CD4-positive, alpha-beta T cell (primary cell): ENCODE measurements at places on chromosomes 4 and X. TPM values are rescaled to one million over a fixed set of nuclear protein-coding genes. Genes with fewer than 3 reads are reported as not detected.

DNA sequence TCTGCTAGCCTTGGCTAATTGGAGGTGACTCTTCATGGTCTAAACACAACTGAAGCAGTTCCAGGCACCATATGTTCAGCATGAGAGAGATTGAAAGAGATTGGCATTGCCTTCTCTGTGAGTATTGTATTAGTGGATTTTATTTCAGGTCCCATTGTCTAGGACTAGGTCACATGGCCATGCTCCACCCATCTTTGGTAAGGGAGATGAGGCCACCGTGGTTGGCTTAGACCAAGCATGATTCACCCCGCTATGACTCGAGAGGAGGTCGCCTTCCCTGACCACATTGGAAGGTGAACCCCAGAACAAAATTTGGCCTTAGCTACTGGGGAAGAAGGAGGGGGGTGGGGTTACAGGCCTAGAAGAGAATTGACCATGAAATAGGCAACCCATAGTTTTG is 109.9 kb upstream of the BCOR start:
- no peak overlapping the region for H3K4me3 ChIP-seq
- H3K4me1 ChIP-seq: peaks cover 11% of the 10 kb centered on the region
- no peak for DNase-seq
- no peaks in the 10 kb centered on the region for H3K36me3 ChIP-seq
- no peaks in the 10 kb centered on the region for H3K27me3 ChIP-seq
- no peak overlapping the region for H3K27ac ChIP-seq

Gene RNF150
- not detected for total RNA-seq

- H3K4me1 ChIP-seq: no peaks in the 10 kb centered on the region
- no peaks in the 10 kb centered on the region for H3K27me3 ChIP-seq
- H3K27ac ChIP-seq: no peak overlapping the region
- no peak overlapping the region for H3K4me3 ChIP-seq
- DNase-seq: no peak
These were observed 13.4 kb upstream of the NHS start for GRCh38 chrX:17361620-17362019.

GRCh38 chrX:118448273-118448783 is 47.3 kb upstream of the DOCK11 start:
- H3K36me3 ChIP-seq: peaks cover 19% of the 10 kb centered on the region
- no peak overlapping the region for H3K27ac ChIP-seq
- H3K27me3 ChIP-seq: no peaks in the 10 kb centered on the region
- no peaks in the 10 kb centered on the region for H3K4me1 ChIP-seq
- no peak for DNase-seq
- no peak overlapping the region for H3K4me3 ChIP-seq

DNA sequence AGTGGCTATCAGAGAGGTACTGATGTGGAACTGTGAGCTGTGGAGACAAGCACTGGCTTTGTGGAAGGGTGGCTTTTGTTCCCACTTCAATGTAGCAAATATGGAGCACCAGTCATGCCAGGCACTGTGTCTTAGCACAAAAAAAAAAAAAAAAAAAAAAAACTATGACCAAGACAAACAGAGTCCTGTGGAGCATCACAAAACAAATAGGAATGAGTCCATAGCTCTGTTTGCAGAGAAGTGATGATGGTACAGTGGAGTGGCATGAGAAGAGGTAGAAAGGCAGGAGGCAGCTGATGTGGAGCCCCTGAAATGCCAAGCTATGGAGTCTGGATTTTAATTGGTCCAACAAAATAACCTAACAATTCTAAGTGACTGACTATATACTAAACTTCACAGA is 116.9 kb downstream of the RAB28 start:
- no peaks in the 10 kb centered on the region for H3K27me3 ChIP-seq
- DNase-seq: no peak
- H3K27ac ChIP-seq: no peak overlapping the region
- H3K4me3 ChIP-seq: no peak overlapping the region
- H3K4me1 ChIP-seq: no peaks in the 10 kb centered on the region

DNA sequence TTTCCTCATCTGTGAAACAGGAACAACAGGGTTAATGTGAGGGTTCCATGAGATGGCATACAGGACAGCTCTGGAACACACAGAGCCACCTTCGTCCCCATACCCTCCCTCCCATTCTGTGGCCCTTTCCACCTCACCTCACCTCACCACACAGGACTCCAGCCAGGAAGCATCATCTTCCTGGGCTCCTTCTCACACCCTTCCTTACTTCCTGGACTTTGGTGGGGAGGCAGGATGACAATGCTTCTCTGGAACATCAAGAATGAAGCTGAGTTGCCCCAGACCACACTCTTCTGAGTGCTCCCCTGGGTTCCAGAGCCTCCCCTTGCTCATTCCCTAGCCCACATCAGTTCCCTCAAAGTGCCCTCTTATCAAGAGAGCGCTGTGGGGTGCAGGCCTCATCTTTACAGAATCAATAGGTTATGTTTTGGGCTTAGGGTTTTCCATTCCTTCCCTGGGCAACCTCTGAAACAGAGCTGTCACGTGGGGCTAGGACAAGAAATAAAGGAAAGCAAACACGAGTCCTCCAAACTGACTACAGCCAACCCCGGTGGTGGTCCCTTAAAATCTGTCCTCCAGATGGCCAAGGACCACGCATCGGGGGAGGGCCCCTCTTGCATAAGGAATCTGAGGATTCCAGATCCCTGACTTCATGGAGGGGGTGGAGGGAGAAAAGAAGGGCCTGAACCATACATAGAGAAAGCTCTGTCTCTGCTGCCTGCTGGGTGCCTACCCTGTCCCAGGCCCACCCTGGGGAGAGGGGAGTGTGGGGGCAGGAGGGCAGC is 74.4 kb upstream of the ATP6AP2 start:
- H3K4me1 ChIP-seq: no peaks in the 10 kb centered on the region
- DNase-seq: no peak
- no peaks in the 10 kb centered on the region for H3K27me3 ChIP-seq
- no peaks in the 10 kb centered on the region for H3K36me3 ChIP-seq
- no peak overlapping the region for H3K27ac ChIP-seq
- H3K4me3 ChIP-seq: no peak overlapping the region

DNA sequence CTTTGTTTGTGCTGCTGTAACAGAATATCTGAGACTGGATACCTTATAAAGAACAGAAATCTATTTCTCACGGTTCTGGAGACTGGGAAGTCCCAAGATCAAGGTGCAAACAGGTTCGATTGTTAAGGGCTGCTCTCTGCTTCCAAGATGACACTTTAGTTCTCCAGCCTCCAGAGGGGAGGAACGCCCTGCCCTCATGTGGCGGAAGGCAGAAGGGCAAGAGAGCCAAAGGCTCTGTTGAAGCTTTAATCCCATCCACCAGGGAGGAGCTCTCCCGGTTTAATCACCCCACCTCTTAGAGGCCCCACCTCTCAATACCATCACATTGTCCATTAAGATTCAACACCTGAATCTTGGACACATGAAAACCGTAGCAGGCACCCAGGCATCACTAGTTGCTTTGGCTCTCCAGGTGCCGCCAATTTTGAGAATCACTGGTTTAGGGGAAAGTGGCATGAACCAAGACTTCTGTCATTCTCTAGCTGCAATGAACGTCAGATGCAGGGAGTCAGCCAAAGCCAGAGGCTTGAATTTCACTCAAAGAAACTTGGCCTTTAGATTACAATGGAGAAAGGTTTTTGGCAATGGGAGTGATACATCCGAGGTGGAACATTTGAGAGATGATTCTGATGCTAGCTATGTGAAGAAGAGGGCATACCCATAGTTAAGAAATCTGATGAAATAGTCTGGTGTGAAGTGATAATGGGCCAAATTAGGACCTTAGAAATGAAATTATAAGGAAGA is 15.7 kb downstream of the FHL1 start:
- no peaks in the 10 kb centered on the region for H3K27me3 ChIP-seq
- no peaks in the 10 kb centered on the region for H3K36me3 ChIP-seq
- no peak overlapping the region for H3K4me3 ChIP-seq
- H3K27ac ChIP-seq: no peak overlapping the region

Gene CHIC1
- 7.2 TPM for total RNA-seq

GRCh38 chr4:61294936-61295335 is 94.8 kb downstream of the ADGRL3 start:
- no peak overlapping the region for H3K4me3 ChIP-seq
- no peaks in the 10 kb centered on the region for H3K36me3 ChIP-seq
- DNase-seq: no peak
- H3K4me1 ChIP-seq: no peaks in the 10 kb centered on the region

Gene HTR2C
- not detected for total RNA-seq

GRCh38 chr4:7323461-7323871 is 111.3 kb downstream of the PSAPL1 start:
- H3K4me3 ChIP-seq: no peak overlapping the region
- H3K4me1 ChIP-seq: no peaks in the 10 kb centered on the region
- DNase-seq: no peak

GRCh38 chr4:47065051-47065481 is 33.7 kb downstream of the GABRB1 start:
- H3K27me3 ChIP-seq: no peaks in the 10 kb centered on the region
- no peak overlapping the region for H3K4me3 ChIP-seq
- no peaks in the 10 kb centered on the region for H3K4me1 ChIP-seq
- DNase-seq: no peak
- H3K27ac ChIP-seq: no peak overlapping the region
- H3K36me3 ChIP-seq: no peaks in the 10 kb centered on the region

DNA sequence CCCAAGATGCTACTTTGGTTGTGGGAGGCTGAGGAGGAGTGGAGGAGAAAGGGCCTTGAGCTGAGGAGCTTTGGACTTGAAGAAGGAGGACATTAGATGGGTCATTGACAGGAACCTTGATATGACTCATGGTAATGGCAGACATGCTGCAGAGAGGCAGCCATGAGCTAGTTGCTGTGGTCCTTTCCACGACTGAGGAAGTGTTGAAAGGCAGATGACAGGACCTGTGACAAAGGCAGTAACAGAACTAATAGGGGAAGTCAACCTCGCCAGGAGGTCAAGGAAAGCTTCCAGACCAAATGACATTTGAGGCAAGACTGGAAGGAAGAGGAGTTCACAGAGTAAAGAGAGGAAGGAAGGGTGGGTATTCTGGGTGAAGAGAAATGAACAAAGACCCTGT is 7.6 kb upstream of the XPNPEP2 start:
- peak; percentile 35 for DNase-seq
- no peaks in the 10 kb centered on the region for H3K27me3 ChIP-seq
- no peaks in the 10 kb centered on the region for H3K36me3 ChIP-seq

Gene RHOXF1
- 0.45 TPM for total RNA-seq

- peaks cover 42% of the 10 kb centered on the region for H3K36me3 ChIP-seq
- peak overlapping the region; percentile 85 for H3K4me3 ChIP-seq
- H3K27me3 ChIP-seq: no peaks in the 10 kb centered on the region
- H3K27ac ChIP-seq: peak overlapping the region; percentile 76
- peaks cover 28% of the 10 kb centered on the region for H3K4me1 ChIP-seq
These were observed 557 bp downstream of the PIGG start for GRCh38 chr4:499567-499966.

Gene MAGEA10
- total RNA-seq: not detected

DNA sequence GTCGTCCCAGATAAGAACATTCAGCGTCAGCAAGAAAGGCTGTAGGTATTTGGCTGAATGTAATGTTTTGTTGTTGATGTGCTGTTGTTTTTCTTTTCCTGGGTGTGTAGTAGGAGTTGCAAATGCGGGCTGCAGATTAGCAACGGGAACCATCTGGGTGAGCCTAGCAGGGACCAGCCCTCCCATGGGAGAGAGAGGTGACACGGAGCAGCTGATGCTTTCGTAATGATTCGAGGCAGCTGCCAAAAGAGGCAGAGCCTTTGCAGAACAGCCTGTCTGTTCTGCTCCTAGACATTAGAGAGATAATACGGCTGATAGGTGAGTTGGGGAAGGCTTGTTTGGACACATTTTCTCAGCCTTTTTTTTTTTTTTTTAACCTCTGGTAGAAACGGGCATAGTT is 25.3 kb downstream of the ARSF start:
- H3K4me3 ChIP-seq: no peak overlapping the region
- H3K27me3 ChIP-seq: no peaks in the 10 kb centered on the region
- no peak overlapping the region for H3K27ac ChIP-seq
- no peaks in the 10 kb centered on the region for H3K36me3 ChIP-seq

- H3K4me3 ChIP-seq: peak within 1 kb of the TSS; percentile 78
- H3K36me3 ChIP-seq: peaks cover 6% of the 10 kb centered on the region
- peak within 1 kb of the TSS; percentile 62 for H3K27ac ChIP-seq
- H3K4me1 ChIP-seq: peaks cover 22% of the 10 kb centered on the region
- no peaks in the 10 kb centered on the region for H3K27me3 ChIP-seq
These were observed at the start of the genes CETN2 and NSDHL for GRCh38 chrX:152830312-152831305. CETN2 (minus strand) TSS chrX:152830757; CDS start chrX:152830710, 47 bp downstream. NSDHL (plus strand) TSS chrX:152831063; CDS start chrX:152846325, 15,262 bp downstream.
